NCI-H1417 (cell line): ENCODE measurements at places on chromosomes 3 and 15.

DNA sequence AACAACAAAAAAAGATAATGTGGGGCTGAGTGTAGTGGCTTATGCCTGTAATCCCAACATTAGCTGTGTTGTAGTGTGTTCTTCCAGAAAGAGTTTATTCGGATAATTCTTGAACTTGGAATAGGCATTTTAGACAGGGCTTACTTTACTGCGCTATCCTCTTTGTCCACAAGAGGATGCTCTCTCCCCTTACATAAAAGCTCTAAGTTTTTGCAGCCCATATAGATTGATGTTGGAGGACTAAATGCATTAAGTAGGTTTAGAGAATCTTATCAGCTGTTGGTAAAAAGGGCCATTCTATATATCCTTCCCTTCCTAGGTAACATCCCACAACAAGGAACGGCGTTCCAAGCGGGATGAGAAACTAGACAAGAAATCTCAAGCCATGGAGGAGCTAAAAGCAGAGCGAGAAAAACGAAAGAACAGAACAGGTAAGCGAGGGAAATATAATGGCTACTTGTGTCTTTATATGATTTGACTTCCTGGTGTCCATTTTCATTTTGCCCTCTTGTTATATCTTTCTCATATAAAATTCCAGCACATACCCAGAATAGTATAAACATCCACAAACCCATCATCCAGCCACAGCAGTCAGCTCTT, 27.8 kb upstream of the ITPKA start:
- DNase-seq = peak; percentile 5

GRCh38 chr3:132464066-132464465, 46.8 kb downstream of the DNAJC13 start:
- DNase-seq = no peak

- DNase-seq = peak; percentile 3
Measured at GRCh38 chr15:86178845-86179244, 99.2 kb downstream of the AGBL1 start.

DNA sequence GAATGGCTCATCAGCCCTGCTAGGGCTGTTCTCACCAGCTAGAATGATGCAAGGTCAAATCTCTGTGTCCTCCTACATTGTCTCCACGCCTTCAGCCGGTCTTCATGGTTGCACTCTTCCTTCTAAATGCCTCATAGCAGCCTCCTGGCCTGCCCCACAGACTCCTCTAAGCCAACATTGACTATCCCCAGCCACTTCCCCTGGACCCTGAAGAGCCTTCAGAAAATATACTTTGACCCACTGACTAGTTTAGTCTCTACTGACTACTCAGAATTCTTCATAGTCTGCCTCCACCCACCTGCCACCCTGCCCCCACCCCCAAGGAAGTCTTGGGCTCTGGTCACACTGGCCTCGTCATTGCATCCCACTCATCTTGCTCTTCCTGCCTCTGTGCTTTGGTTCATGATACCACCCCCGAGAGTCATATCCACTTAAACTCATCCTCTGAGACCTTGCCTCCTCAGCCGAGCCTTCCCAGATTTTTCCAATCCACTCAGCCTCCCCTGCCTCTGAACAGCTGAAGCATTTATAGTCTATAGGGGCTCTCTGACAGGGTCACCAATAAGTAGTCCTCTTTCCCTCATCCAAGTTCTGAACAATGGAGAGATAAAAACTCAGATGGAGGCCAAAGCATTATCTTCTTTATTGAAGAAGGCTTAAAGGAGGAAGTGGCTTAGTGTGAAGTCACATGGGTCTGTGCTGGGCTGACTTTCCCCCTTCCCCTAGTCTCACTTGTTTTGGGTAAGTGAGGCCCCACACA, 9.5 kb upstream of the DOCK3 start:
- DNase-seq = no peak

GRCh38 chr15:64348455-64348854, 7.5 kb downstream of the CSNK1G1 start:
- DNase-seq = no peak

DNA sequence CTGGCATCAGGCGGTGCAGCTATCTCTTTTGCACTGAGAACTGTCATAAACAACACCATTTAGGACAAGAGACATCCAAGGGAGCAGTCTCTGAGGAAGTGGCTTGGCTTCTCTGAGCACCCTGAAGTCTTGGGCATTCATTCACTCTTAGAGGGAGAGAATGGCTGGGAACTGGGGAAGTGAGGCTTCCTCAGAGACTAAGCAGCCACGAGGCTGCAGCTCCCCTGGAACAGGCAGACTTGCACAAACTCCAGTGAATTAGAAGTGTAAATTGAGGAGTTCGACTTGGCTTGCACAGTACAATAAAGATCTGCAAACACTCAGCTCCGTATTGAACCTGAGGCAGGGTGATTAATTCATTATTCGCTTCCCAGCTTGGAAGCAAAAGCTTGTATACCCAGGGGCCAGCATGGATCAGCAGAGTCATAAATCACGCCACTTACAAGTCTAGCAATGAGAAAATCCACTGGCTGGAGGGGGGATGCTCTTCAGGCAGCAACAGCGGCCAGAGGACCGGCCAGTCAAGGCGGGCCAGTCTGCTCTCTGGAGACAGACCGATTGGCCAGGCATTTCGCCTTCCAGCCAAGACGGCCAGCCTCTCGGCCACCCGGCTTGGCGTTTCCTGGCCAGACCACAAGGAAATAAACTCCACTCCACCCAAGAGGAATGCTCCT, 118.8 kb upstream of the ADPGK start:
- DNase-seq = peak; percentile 69

GRCh38 chr15:45027220-45027619, 4.2 kb downstream of the SORD start:
- DNase-seq = no peak

DNA sequence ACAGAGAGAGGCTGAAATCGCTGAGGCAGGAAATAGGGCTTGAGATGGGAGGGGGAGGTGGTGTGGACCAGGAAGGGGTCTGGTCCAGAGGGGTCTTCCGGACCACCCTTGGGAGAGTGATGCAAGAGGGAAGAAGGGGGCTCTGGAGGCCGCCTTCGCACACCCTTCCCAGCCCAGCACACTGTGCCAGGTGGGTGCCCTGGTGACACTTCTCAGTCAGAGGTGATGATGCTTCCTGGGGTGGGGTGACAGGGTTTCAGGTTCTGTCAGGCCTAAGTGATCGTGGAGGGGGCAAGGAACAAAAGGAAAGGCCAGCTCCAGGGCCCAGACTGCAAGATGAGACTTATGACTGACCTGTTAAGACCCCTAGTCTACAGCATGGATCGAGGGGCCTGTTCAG, 12.7 kb downstream of the SEMA3G start:
- DNase-seq = no peak

DNA sequence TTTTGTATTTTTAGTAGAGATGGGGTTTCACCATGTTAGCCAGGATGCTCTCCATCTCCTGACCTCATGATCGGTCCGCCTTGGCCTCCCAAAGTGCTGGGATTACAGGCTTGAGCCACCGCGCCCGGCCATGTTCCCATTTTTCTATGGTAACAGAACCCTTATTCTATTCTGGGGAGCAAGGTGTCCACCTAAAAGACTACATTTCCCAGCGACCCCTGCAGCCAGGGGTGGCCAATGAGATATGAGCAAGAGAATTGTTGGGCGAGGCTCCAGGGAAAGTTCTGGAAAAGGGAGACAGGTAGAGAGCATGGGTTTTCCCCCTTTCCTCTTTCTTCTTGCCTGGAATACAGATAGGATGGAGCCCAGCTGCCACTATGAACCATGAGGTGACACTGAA, 96.9 kb downstream of the LINGO1 start:
- no peak for DNase-seq

GRCh38 chr15:67100801-67101581, 35.6 kb downstream of the SMAD3 start:
- DNase-seq = no peak

GRCh38 chr3:185677146-185677829, 91.2 kb downstream of the SENP2 start:
- DNase-seq = peak; percentile 8

DNA sequence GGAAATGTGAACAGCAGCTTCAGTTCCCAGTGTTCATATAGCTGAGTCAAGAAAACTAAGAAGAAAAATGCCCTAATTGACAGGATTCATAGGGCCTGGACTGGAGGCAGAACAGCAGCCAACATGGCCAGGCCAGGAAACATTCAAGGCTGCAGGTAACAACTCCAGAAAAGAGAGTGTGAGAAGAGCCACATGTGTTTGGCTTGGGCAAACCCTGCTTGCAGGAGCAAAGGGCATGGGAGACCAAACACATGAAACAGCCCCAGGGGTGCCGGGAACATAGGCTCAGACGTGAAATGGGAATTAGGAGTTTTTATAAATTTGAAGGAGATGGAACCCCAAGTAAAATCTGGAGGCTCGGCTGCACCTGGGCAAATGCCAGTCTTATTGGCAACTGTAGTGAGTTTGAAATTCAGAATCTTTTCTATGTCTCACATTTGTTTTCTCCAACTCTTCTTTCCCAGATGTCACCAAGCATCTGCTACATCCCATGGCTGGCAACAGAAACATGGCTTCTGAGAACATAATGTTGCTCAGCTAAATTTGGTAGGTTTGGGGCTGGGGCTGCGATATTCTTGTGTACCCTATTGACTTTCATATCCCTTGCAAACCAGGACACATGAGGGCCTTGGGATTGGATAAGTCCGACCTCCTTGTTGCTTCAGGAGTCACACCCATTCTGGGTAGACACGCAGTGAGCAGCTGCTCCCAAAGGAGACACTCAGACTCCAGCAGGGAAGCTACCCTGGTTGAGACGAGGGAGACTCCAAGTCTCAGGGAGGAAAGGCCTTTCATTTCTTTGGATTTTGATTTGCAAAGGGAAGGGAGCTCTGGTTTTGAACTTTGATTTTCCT, 98.9 kb upstream of the CLSTN2 start:
- no peak for DNase-seq

GRCh38 chr15:60421544-60421943, 23.8 kb upstream of the ANXA2 start:
- DNase-seq = no peak

DNA sequence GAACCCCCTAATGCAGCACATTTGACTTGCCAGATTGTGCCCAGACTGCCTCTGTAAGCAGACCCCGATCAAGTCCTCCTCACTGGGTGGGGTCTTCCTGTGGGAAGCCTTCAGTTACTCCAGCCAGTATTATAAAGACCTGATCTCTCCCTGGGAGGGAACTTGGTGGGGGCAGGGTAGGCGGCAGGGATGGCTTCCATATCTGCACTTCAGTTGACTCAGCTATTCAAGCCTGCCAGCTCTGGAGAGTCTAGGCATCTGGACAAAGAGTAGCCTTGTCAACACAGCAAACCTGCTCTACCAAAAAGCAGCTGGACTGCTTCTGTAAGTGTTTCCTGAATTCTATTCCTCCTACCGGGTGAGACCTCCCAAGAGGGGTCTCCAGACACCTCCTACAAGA, 21.0 kb upstream of the SLC25A38 start:
- DNase-seq = no peak

DNA sequence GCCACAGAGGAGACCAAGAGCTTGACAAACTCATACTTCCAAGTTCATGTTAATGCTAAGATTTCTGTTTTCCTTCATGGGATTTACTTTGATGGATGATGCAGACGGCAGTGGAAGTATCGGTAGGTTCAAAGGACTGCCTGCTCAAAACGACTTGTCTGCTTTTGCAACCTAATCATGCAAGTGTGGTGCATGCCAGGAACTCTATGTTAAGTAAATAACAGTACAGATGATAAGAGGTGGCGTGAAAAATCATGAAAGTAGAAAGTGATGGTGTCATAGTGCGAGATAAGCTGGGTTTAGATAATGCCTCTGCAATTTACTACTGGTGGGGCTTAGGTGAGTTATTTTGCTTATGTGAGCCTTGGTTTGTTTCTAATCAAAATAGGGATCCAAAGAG, 14.7 kb upstream of the LMCD1 start:
- no peak for DNase-seq

GRCh38 chr3:153073636-153074035, 88.4 kb upstream of the RAP2B start:
- DNase-seq = no peak

- no peak for DNase-seq
Measured at GRCh38 chr3:46564190-46565021, 1.7 kb downstream of the LRRC2 start.

- peak; percentile 87 for DNase-seq
Measured at GRCh38 chr15:78341057-78341987, 1.2 kb downstream of the CRABP1 start.

DNA sequence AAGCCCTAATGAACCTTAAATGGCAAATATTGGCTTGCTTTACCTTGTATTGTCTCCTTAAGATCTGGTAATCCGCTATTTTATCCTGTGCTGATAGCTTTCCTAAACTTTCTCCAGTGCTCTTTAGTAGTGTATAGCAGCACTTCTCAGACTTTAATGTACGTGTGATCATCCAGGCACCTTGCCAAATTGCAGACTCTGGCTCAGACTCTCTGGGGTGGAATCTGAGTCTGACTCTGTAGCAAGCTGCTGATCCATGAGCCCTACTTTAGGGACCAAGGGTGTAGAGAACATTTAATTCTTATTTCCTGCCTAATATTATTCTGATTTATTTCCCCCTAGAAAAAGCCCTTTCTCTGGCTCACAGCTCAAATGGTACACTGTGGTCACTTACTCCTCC, 518.8 kb upstream of the ZNF385D start:
- DNase-seq = no peak

GRCh38 chr3:109224333-109224732, 87.8 kb downstream of the C3orf85 start:
- DNase-seq = peak; percentile 4
